ENCODE measurements at places on chromosomes 5 and 9. TPM values are rescaled to one million over a fixed set of nuclear protein-coding genes. Genes with fewer than 3 reads are reported as not detected.

GRCh38 chr5:1112596-1113331, 901 bp upstream of the SLC12A7 start:
- no peak overlapping the region for H3K4me3 ChIP-seq
- no peak overlapping the region for H3K27ac ChIP-seq
- H3K36me3 ChIP-seq, result no peaks in the 10 kb centered on the region
- peaks cover 80% of the 10 kb centered on the region for H3K4me1 ChIP-seq

DNA sequence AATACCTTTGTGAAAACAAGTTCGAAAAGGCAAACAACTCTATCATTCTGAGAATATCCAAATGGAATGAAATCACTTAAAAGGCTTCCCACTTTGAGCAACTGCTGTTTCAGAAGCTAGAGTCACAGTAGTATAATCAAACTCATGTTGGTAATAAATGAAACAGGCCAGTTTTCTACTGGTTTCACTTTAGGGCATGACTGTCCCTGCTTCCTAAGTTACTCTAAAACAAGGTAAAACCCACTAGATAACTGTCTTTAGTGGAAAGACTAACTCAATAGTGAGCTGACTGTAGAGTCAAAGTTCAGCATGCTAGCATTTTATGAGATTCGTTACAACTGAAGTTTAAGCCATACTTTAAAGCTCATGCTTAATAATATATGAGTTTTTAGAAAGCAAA, 6.0 kb downstream of the CDC26 start:
- no peaks in the 10 kb centered on the region for H3K4me1 ChIP-seq
- no peak overlapping the region for H3K27ac ChIP-seq
- H3K27me3 ChIP-seq, result no peaks in the 10 kb centered on the region
- peaks cover 62% of the 10 kb centered on the region for H3K36me3 ChIP-seq
- DNase-seq, result no peak
- H3K4me3 ChIP-seq, result no peak overlapping the region

Gene FAM221B
- polyA plus RNA-seq, result 0.05 TPM

GRCh38 chr9:122954253-122954691, 13.5 kb downstream of the RABGAP1 start:
- H3K4me1 ChIP-seq, result no peaks in the 10 kb centered on the region
- H3K27me3 ChIP-seq, result no peaks in the 10 kb centered on the region
- H3K36me3 ChIP-seq, result peaks cover 6% of the 10 kb centered on the region
- no peak overlapping the region for H3K4me3 ChIP-seq
- no peak overlapping the region for H3K27ac ChIP-seq

Gene IFNA1
- 0.05 TPM for polyA plus RNA-seq

DNA sequence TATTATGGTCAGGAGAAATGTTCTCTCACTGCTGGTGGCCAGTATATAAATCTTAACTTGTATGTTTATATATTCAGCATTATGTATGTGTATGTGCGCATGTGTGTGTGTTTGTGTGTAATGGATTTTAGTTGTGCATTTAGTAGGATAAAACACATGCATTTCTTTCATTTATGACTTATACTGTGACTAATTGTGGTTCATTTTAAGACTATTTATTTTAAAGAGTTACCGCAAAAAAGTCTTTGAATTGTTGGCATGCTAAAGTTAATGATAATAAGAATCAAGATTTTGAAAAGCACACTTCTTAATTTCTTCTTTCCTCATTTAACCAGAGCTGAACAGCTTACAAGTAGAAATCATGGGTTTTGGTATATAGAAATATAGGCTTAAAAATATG, 60.9 kb downstream of the RAI14 start:
- no peak overlapping the region for H3K27ac ChIP-seq
- no peak overlapping the region for H3K4me3 ChIP-seq
- no peaks in the 10 kb centered on the region for H3K27me3 ChIP-seq
- DNase-seq, result no peak
- H3K36me3 ChIP-seq, result no peaks in the 10 kb centered on the region

GRCh38 chr5:150763023-150763769, 4.4 kb upstream of the DCTN4 start:
- no peaks in the 10 kb centered on the region for H3K36me3 ChIP-seq
- no peak for DNase-seq
- no peaks in the 10 kb centered on the region for H3K27me3 ChIP-seq
- no peak overlapping the region for H3K4me3 ChIP-seq
- peaks cover 4% of the 10 kb centered on the region for H3K4me1 ChIP-seq

Gene RNF183
- polyA plus RNA-seq, result 0.46 TPM

DNA sequence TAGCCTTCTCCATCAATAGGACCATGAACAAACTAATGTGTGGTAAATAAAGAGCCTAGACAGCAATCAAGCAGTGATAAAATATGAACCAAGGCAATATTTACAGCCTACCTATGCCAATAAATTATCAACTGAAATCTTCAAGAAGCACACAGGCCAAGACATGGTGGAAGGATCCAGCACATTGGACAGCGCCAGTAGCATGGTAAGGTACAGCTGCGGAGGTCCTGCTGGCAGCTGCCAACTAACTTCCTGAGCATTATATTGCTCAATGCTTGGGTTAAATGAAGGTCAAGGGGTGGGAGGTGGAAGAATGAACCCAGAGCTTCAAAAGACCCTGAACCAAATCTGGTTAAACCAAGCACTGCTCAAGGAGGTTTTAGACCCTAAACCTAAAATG, 16.5 kb upstream of the SPDL1 start:
- H3K27ac ChIP-seq, result no peak overlapping the region
- no peak overlapping the region for H3K4me3 ChIP-seq
- no peaks in the 10 kb centered on the region for H3K4me1 ChIP-seq
- H3K36me3 ChIP-seq, result no peaks in the 10 kb centered on the region

DNA sequence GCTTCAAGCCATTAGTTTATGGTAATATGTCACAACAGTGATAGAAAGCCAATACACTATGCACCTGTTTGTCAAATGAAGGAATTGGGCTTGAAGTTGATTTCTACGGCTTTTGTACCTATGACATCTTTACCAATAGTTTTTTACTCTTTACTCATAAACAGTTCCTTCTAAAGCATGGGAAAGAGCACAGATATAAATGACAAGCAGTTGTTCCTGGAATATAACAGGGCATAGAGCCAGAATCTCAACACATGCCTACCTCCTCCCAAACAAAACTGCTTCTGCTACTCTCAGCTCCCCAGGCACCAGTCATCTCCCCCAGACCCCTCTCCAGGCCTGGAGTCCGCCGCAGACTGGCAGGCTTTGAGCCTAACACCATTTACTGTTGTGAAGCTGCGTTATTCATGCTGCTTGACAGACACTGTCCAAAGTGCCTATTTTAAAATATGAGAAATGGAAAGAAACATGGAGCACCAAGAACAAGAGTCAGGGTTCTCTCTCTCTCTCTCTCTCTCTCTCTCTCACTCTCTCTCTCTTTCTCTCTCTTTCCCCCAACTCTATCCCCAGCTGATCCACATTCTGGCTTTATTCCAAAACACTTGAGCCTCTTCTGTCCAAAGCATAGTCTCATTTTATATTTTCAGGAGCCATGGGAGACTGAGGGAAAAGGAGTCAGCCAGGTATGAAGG, 111.6 kb downstream of the ADRB2 start:
- no peaks in the 10 kb centered on the region for H3K27me3 ChIP-seq
- H3K27ac ChIP-seq, result no peak overlapping the region
- DNase-seq, result no peak
- H3K36me3 ChIP-seq, result no peaks in the 10 kb centered on the region
- H3K4me1 ChIP-seq, result no peaks in the 10 kb centered on the region
- no peak overlapping the region for H3K4me3 ChIP-seq

DNA sequence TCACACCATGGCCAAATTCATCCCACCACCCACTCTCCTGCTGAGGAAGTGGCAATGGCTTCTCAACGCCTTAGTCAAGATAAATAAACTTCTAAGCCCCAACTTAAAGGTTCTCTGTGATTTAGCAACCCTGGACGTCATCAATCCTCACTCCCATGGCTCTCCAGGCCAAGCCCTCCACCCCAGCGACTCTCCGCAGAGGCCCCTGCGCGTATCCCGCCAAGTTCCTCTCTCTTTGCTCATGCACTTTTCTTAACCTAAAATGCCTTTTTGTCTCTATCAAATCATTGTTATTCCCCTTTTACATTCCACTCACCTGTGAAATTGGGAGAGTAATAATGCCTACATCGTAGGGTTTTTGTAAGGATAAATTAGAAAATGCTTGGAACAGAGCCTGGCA, 88.6 kb downstream of the NRG2 start:
- H3K27ac ChIP-seq, result no peak overlapping the region
- DNase-seq, result no peak
- H3K27me3 ChIP-seq, result peaks cover 6% of the 10 kb centered on the region
- H3K36me3 ChIP-seq, result no peaks in the 10 kb centered on the region
- no peaks in the 10 kb centered on the region for H3K4me1 ChIP-seq

GRCh38 chr5:139690064-139690802, 42.1 kb downstream of the CXXC5 start:
- H3K4me1 ChIP-seq, result peaks cover 76% of the 10 kb centered on the region
- H3K36me3 ChIP-seq, result no peaks in the 10 kb centered on the region
- H3K27me3 ChIP-seq, result no peaks in the 10 kb centered on the region
- no peak overlapping the region for H3K4me3 ChIP-seq
- H3K27ac ChIP-seq, result peak overlapping the region; percentile 53

Gene SGCD
- 0.46 TPM for polyA plus RNA-seq

GRCh38 chr5:118095115-118095514, 893.2 kb downstream of the DTWD2 start:
- H3K27ac ChIP-seq, result no peak overlapping the region
- DNase-seq, result no peak
- H3K4me1 ChIP-seq, result no peaks in the 10 kb centered on the region
- H3K36me3 ChIP-seq, result no peaks in the 10 kb centered on the region
- no peaks in the 10 kb centered on the region for H3K27me3 ChIP-seq
- H3K4me3 ChIP-seq, result no peak overlapping the region

- no peaks in the 10 kb centered on the region for H3K27me3 ChIP-seq
- no peaks in the 10 kb centered on the region for H3K4me1 ChIP-seq
- DNase-seq, result no peak
- H3K4me3 ChIP-seq, result no peak overlapping the region
- H3K27ac ChIP-seq, result no peak overlapping the region
Observed at GRCh38 chr5:60248901-60249300, 355.4 kb upstream of the PDE4D start.

DNA sequence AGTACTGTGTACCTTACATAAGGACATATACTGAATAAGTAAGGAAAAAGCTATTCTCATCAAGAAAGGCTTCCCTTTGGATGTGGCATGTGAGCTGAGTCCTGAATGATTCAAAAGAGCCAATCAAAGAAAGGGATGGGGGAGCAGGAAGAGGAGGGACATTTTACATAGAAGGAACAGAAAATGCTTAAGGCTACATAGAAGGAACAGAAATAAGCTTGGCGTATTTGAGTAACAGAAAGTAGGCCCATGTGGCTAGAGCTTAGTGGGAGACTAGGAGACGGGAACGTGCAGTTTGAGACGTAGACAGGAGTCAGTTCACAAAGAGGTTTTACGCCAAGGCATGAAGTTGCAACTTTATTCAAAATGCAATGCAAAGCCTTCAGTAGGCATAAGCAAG, 126.3 kb downstream of the CEMIP2 start:
- H3K4me1 ChIP-seq, result peaks cover under 1% of the 10 kb centered on the region
- no peaks in the 10 kb centered on the region for H3K36me3 ChIP-seq
- H3K27ac ChIP-seq, result no peak overlapping the region
- H3K4me3 ChIP-seq, result no peak overlapping the region
- no peaks in the 10 kb centered on the region for H3K27me3 ChIP-seq
- DNase-seq, result no peak

DNA sequence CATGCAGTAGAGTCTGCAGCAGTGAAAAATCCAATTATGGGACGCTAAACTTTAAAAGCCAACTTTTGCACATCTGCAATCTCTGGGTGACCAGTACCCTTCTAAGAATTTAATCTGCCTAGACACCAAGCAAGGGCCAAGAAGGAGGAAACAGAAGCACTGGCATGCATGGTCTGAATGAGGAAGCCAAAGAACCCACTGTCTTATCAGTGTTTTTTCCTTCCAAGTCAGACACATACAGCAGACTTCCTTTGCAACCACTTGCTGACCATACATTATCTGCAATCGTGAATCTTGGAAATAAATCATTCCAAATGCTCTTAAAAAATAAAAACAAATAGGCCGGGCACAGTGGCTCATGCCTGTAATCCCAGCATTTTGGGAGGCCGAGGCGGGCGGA, 65.9 kb downstream of the DEPDC1B start:
- no peak for DNase-seq
- H3K4me1 ChIP-seq, result no peaks in the 10 kb centered on the region
- no peak overlapping the region for H3K27ac ChIP-seq
- H3K27me3 ChIP-seq, result no peaks in the 10 kb centered on the region

DNA sequence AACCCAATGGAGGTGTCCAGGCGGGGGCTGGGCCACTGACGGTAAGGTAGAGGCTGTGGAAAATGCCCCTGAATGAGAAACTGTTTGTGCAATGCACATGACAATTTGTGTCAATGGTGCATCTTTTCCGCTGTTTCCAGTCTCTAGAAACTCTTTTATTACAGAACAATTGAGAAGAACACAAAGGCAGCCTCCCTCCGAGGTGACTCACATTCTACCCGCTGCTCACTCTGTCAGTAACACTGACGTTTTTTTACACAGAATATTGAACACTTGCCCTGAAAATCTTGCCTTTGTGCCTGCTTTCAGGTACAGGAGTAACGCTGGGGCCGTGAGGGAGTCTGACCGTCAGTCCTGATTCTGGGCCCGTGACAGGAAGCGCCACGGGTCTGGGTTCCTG, 11.7 kb upstream of the TENT4A start:
- no peak for DNase-seq
- H3K27me3 ChIP-seq, result peaks cover 20% of the 10 kb centered on the region
- H3K27ac ChIP-seq, result no peak overlapping the region
- H3K4me3 ChIP-seq, result no peak overlapping the region

- no peaks in the 10 kb centered on the region for H3K4me1 ChIP-seq
- H3K27ac ChIP-seq, result no peak overlapping the region
- no peak overlapping the region for H3K4me3 ChIP-seq
Observed at GRCh38 chr9:134964271-134965055, 46.8 kb upstream of the FCN1 start.

Gene PHF2
- 26.8 TPM for polyA plus RNA-seq

GRCh38 chr5:132474131-132474723, 16.3 kb downstream of the IRF1 start:
- no peak for DNase-seq
- H3K27ac ChIP-seq, result no peak overlapping the region
- peaks cover 26% of the 10 kb centered on the region for H3K36me3 ChIP-seq
- no peaks in the 10 kb centered on the region for H3K27me3 ChIP-seq
- H3K4me1 ChIP-seq, result peaks cover 90% of the 10 kb centered on the region
- no peak overlapping the region for H3K4me3 ChIP-seq

- no peak overlapping the region for H3K27ac ChIP-seq
- H3K36me3 ChIP-seq, result no peaks in the 10 kb centered on the region
- DNase-seq, result peak; percentile 35
- H3K4me1 ChIP-seq, result no peaks in the 10 kb centered on the region
Observed at GRCh38 chr9:2857564-2858198, 13.8 kb upstream of the PUM3 start.

Gene ORM2
- 1.1 TPM for polyA plus RNA-seq

- H3K36me3 ChIP-seq, result peaks cover 83% of the 10 kb centered on the region
- H3K4me1 ChIP-seq, result no peaks in the 10 kb centered on the region
- no peak overlapping the region for H3K4me3 ChIP-seq
- no peak for DNase-seq
Observed at GRCh38 chr9:127438394-127438793, 12.8 kb downstream of the RPL12 start.

DNA sequence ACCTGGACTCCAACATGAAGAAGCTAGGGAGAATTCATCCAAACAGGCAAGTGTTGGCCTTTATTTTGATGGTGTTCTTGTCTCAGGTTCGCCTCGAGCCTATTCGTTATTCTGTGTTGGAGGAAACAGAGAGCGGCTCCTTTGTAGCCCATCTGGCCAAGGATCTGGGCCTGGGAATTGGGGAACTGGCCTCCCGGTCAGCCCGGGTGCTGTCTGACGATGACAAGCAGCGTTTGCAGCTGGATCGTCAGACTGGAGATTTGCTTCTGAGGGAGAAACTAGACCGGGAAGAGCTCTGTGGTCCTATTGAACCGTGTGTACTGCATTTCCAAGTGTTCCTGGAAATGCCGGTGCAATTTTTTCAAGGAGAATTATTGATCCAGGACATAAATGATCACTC, 367 bp downstream of the PCDHB4 start:
- DNase-seq, result no peak
- no peaks in the 10 kb centered on the region for H3K4me1 ChIP-seq
- H3K27ac ChIP-seq, result no peak overlapping the region
- peaks cover 10% of the 10 kb centered on the region for H3K27me3 ChIP-seq

Measured in thymus (tissue), 14 donors.